ENCODE measurements at places on chromosomes 5 and 9.

- no peak for DNase-seq
Measured at GRCh38 chr5:167969998-167970397, 321.4 kb upstream of the WWC1 start.

- DNase-seq, result no peak
Measured at GRCh38 chr9:69931340-69931739, 110.7 kb downstream of the CFAP95 start.

- DNase-seq, result no peak
Measured at GRCh38 chr5:92519811-92520632, 1061.0 kb downstream of the NR2F1-AS1 start.

- no peak for DNase-seq
Measured at GRCh38 chr5:142080248-142080647, 28.3 kb upstream of the NDFIP1 start.

DNA sequence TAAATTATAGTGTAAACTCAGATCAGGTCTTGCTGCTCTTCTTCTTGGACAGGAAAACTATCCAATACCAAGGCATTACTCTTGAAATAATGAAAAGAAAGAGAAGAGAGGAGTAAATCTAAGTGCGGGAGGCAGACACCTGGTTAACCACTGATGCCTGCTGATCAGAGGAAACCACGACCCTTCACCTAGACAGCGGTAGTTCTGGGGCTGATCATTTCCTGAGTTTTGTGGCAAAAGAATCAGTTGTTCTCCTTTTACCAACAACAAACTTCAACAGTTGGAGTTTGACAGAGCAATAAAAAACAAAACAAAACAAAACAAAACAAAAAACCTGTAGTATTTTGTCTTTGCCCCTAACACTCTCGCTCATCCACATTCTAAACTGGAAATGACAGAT lies 3.0 kb downstream of the RLN1 start:
- no peak for DNase-seq

DNA sequence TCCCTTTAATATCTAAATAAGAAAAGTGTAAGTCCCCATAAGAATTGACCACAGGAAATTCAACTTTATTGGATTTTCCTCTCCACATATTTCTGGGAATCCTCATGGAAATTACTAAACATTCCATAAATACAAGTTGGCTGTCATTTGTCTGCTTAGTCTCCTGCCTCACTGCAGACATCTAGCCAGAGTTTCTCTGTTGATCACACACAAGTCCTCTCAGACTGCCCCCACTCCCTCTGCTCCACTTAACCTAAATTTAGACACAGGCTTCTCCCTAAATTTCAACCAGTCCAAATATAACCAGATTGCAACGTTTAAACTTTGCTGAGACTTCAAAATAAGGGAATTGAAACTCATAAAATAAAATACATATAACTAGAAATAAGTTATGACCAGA lies 982.1 kb downstream of the DTWD2 start:
- DNase-seq, result no peak

Measured in activated CD8-positive, alpha-beta memory T cell treated with anti-CD3 and anti-CD28 coated beads for 1 hour (primary cell).